Fibroblast of gingiva (primary cell): ENCODE measurements at places on chromosomes 5 and 9.

GRCh38 chr9:72383978-72384709 is 19.1 kb upstream of the ZFAND5 start:
- DNase-seq: peak; percentile 66

- no peak for DNase-seq
These were observed 154.7 kb downstream of the NXNL2 start for GRCh38 chr9:88689509-88690298.

GRCh38 chr9:2727966-2728613 is 10.8 kb downstream of the KCNV2 start:
- DNase-seq: peak; percentile 70

- no peak for DNase-seq
These were observed 15.6 kb downstream of the RALGDS start for GRCh38 chr9:133105461-133105770.

DNA sequence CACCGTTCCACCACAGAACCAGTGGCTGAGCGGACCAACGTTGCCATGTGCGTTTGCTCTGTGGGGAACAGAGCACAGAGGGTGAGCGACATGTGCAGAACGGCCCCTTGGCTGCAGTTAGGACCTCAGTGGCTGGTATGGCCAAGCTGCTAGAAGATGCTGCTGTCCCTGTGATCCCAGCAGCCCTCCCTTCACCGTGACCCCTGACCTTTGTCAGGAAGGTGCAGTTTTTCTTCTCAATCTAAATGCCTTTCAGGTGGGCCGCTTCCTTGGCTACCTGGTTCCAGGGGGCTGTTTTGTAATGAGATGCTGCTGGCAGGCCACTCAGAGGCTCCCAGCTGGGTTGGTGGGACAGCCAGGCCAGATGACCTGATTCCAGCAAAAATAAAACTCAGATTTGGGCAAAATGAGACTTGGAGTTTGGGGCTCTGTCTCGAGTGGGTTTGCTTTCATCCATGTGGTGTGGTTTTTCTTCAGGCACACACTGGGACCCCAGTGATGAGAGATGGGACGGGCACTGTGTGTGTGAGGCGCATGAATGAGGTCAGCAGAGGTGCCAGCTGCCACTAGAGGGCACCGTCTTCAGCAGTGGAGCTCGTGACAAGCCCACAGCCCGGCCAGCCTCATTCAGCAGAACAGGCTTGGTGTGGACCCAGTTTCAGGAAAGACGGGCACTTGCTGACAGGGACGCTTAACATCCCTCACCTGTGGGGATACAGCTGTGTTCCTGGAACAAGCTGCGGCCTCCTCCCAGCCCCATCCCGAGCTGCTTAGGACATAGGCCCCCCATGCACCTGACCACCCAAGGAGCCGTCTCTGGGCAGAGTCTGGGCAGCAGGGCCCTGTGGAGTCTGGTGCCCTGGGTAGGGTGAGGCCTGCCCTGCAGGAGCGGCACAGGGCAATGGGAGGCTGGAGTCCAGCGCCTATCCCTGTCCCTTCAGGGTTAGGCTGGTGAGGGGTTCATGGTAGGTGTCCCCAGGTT is 4.1 kb downstream of the MRPS2 start:
- DNase-seq: peak; percentile 61

DNA sequence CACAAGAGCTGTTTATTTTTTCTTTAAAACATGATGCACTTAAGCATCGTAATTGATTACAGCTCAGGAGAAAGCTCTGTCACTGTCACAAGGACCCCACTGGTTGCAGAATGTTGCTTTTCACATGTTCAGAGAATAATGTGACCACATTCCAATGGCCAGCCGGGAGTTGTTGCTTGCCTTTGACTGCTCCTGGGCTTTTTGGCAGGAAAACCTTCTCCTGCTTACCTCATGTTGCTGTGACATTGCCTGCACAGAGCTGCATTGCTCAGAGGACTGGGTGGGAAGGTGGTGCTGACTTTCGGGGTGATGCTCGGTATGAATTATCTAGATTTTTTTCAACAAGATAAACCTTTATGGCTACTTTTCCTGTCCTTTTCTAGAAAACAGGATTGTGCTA is 88.2 kb downstream of the PALM2AKAP2 start:
- DNase-seq: peak; percentile 23

GRCh38 chr9:133452562-133452961 is 7.2 kb upstream of the CACFD1 start:
- DNase-seq: no peak

GRCh38 chr9:124222918-124223720 is 34.6 kb upstream of the NEK6 start:
- peak; percentile 54 for DNase-seq

- DNase-seq: no peak
These were observed 2.2 kb downstream of the AIF1L start for GRCh38 chr9:131098391-131099101.

DNA sequence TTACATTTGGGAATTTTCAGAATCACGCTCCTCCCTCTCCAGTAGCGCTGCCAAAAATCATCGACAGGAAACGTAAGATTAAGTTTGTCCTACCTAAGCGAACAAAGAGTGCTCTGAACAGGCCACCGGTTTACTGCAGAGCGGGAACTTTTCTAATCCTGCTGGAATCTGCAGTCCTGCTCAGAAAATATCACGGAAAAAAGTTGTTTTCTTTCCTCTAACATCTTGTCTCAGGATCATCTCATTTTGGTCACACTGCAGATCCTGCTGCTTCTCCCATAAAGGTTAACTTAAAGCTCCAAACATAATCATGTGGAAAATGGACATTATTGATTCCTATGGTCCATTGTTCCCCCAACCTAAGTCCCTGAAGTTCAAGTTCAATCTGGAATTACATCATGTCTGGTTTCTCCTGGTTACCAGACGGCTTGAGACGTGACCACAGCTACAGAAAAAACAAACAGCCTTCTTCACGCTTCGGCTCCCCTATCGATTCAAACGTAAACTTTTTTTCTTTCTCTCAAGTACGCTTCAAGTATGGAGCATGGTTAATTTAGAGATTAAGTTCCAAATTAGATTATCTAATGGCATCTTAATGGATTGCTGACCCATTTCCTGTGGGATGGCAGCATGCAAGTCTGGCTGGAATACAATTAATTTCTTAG is 217.6 kb downstream of the NFIB start:
- DNase-seq: peak; percentile 27

- DNase-seq: no peak
These were observed 16.2 kb upstream of the ITGA1 start for GRCh38 chr5:52771343-52772039.

GRCh38 chr9:89916001-89916597 is 311.3 kb downstream of the GADD45G start:
- no peak for DNase-seq

DNA sequence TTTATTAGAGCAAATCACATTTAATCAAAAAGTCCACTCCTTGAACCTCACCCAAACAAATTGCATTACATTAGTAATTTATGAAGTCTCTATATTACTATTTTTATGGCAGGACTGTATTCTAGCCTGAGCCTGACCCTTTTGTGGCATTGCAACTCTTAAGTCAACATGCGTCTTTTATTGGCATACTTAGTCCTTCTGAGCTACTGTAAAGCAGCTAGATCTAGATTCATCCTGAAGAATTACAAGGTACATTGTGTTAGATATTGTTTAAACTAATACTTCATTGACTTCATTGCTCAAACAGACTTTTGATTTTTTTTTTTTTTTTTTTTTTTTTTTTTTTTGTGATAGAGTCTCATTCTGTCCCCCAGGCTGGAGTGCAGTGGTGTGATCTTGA is 1842.5 kb upstream of the CDH9 start:
- no peak for DNase-seq

DNA sequence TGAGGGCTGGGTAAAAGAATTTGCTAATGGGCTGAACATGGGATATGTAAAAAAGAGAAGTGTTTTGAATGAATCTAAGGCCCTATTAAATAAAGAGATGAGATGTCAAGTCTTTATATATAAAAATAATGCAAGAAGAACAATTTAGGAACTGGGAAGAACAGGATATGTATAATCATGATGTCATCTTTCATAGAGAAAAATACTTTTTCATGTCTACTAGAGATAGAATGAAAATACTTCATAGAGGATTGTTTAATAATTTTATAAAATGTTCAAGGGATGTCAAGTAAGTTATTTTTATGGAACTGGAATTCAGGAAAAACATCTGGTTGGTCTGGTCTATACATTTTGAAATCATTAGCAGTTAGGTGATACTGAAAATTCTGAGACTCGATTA is 799.0 kb upstream of the CTNND2 start:
- DNase-seq: no peak

GRCh38 chr5:87899208-87899661 is 369.4 kb downstream of the TMEM161B start:
- no peak for DNase-seq

GRCh38 chr5:140607031-140607430 is 25.9 kb downstream of the CD14 start:
- peak; percentile 50 for DNase-seq

- no peak for DNase-seq
These were observed 27.6 kb upstream of the ADRB2 start for GRCh38 chr5:148798786-148799185.

GRCh38 chr5:135186662-135187522 is 152.9 kb upstream of the PITX1 start:
- no peak for DNase-seq

DNA sequence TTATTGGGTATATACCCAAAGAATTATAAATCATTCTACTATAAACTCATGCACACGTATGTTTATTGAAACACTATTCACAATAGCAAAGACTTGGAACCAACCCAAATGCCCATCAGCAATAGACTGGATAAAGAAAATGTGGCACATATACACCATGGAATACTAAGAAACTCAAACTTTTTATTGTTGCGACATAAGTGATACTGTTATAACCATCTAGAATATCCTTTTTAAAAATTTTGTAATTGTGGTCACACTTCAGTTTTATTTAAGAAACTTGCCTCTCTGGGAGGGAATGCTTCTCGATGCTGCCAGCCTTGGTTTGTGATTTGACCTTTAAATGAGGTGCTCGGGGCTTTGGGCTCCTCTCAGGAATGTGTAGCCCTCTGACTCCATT is 200.9 kb upstream of the OTULINL start:
- DNase-seq: peak; percentile 17

DNA sequence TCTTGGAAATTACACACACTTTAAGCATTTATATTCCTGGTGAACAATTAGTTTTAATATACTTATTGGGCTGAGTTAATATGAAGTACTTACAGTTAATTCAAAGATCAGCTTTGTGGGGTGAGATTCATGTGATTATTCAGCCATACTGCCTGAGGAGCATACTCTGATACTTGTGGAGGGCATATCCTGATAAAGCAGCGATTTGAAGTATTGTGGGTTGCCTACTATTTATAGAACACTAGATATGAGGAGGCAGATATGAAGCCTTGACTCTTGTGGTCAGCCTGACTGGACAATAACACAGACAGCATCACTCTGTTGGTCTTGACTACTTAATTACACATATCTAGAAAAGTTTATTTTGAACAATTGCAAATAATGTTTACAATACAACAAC is 27.0 kb upstream of the AGGF1 start:
- DNase-seq: no peak

DNA sequence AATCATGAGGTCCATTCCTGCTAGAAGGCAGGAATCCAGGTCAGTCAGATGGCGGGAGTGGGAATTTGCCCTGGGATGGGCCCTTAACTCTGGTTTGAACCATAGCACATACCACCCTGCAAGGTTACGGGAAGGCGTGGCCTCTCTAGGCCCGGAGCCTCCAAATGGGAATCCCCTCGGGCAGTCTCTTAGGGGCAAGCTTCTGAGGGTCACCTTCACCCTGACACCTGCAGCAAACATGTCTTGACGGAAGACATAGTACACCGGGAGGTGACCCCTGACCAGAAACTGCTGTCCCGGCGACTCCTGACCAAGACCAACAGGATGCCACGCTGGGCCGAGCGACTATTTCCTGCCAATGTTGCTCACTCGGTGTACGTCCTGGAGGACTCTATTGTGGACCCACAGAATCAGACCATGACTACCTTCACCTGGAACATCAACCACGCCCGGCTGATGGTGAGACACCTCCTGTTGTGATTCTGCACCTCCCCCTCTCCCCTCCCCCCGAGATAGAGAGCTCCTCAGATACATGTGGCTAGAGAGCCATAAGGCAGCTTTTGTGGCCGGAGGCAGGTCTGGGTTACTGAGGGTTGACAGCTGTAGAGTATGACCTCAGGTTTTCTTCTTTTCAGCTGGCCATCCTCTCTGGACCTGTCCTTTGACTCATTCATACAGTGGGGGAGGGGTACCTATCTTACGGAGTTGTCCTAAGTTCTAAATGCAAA is 957 bp downstream of the PRELID1 start:
- DNase-seq: no peak

DNA sequence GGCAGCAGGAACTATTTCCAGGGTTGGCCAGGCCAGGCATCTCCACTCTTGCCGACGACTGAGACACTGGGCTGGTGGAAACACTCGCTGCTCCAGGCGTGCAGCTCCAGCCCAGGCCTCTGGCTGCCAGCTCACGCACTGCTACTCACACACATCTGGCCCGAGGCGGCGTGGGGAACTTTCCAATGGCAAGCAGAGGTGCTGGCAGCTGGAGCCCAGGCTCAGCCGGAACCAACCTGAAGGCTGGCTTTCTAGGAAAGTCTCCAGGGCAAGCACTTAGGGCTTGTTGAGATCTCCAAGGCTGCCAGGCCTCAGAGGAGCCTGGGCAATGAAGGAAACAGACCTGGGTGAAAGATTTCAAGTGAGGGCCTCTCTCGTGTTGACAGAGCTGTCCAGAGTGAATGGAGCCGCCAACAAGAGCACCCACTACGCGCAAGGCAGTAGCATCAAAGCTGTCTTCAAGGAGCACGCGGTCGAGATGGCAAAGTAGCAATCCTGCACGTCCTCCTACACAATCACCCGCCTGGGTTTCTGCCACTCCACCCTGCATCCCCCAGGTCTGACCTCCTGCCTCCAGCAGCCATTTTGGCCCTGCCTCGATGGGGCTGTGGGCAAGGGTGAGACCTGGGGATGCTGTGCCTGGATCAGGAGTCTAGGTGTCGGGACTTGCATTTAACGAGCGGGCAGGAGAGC is 14.4 kb downstream of the SH3PXD2B start:
- DNase-seq: no peak

DNA sequence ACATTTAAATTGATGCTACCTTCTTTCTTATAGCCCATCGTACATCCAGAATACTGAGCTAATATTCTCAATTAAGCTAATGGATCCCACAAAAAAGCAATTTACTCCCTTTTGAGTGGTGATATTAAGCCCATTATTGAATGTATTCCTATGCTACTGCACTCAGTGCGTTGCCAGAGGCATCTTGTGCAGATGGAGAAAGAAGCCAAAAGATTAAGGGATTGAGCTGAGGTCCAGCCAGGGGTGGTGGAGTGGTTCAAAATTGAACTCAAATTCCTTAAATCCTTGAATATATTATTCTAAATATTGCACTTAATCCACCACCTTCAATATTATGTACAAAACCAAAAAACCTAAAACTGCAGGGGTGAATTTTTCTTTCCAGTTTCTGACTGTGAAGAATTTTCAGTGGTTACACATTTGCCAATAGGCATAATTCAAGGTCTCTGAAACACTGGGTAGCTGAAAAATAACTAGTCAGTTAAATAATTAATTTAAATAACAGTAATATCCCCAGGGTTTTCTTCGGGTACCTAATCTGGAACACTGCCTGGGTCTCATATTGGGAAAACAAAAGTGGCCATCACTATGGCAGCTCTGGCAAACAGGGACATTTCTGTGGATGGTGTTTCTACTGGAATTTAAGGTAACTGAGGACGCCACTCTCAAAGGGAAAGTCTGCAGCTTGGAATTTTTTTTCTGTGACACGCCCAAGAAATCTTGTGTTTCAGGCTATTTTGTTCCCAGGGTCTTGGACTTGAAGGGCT is 6.2 kb upstream of the LIFR start:
- no peak for DNase-seq

GRCh38 chr5:134738963-134739661 is 764 bp downstream of the CAMLG start:
- DNase-seq: peak; percentile 24
